ENCODE measurements at places on chromosomes 1 and 21.

GRCh38 chr1:89286549-89287180 is 14.0 kb upstream of the GBP5 start:
- no peak for DNase-seq

DNA sequence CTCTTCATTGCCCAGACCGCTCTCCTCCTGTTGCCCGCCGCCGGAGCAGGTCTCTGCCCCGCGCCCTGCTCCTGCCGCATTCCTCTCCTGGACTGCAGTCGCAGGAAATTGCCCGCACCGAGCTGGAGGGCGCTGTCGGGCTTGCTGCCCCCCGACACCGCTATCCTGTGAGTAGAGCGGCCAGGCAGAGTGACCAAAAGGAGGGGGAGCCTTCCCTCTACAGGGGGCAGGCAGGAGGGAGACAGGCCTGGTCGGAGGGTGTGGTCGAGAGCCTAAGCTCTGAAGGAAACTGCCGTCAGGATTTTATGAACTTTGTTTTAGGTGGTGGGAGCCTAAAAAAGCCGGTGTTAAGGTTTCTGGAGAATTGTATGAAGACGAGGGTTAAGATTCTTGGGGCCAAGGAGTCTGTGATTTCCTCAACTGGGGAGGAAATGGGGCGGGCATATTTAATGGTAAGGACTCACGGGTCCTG is 517 bp downstream of the LRIG2 start:
- no peak for DNase-seq

DNA sequence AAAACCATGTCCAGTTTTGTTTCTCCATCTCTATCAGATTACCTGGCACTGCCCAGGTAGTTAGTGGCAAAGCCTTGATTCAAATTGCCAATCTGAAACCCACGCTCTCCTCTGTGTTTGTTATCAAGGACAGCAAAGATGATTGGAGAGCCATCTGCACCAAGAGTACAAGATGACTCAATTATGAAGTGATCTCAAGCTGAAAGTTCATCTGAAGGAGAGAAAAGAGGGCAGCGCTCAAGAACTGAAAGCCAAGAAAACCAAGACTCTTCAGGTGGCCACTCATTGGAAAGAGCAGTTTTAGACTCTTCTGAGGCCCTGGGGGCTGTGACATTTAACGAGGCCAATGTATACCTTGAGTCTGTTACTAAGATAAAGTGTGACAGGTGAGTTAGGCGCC is 13.8 kb downstream of the RXRG start:
- DNase-seq, result no peak

- DNase-seq, result no peak
These were observed 20.3 kb upstream of the ARF1 start for GRCh38 chr1:228062085-228062791.

DNA sequence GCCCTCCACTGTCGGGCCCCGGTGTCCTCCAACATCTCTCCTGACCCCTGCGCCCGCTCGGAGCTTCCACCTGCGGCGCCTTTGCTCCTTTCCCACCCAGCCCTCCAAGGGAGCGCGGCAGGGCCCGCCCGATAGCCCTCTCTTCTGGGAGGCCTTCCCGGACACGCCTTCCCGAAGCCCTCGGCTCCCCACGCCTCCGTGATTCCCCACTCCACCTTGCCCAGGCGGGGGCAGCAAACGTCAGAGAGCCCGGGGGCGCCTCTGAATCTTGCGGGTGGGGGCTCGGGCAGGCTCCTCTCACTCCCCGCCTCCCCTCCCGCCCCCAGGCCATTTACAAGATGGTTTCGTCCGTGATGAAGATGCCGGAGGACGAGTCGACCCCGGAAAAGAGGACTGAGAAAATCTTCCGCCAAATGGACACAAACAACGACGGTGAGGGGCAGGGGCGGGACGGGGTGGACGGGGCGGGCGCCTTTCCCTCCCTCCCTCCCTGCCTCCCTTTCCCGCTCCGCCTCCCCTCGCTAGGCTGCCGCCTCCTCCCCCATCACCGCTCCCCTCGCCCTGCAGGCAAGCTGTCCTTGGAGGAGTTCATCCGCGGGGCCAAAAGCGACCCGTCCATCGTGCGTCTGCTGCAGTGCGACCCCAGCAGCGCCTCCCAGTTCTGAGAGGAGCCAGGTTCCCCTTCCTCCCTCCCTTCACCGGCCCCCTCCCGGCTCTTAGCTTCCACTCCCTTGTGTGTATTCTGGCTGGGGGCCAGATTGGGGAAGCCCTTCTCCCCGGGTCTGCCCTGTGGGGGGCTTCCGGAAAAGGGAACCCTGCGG is 7.1 kb downstream of the HPCA start:
- DNase-seq, result no peak

DNA sequence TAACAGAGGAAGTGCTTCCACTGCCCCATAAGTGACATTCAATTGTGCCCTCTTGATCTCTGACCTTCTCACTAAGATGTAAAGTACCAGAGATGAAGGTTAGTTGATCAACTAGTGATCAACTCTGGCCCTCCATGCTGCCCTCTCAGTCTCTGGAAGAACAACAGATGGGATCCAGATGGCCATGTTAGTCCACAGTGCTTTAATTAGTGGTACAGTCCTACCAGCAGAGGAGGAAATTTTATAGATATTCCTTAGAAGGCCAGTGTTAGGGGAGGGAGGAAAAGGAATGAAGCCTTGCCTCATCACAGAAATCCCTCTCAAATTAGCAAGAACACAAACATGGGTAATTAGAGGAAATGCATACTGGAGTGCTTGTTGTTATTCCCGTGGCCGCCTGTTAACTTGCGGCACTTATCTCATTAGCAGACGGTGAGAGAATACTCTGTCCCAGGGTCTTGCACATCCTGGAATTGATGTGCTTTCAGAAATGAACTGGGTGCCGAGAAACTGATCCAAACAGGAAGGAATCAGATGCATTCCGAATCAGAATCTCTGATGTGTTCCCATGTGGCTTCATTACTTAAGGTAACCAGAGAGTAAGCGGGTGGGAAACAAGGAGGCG is 91.1 kb upstream of the RGS4 start:
- no peak for DNase-seq

DNA sequence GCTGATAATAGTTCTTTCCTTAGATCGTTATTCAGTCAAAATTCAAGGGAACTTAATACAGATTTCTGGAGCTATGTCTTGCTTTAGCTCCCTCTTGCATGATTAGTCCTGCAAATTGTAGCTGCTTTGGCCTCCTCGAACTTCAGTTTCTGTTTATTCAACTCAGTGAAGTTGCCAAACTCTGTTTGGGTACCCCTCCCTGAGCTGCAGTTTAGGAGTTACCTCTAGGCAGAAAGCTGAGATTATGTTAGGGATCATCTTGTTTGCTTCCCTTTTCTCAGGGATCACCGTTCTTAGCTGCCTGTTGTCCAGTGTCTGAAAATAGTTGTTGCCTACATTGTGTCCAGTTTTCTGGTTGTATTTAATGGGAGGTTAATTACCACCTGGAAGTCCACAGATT is 43.5 kb downstream of the SNX27 start:
- no peak for DNase-seq

GRCh38 chr1:171196351-171196750 is 11.3 kb downstream of the FMO2 start:
- no peak for DNase-seq

DNA sequence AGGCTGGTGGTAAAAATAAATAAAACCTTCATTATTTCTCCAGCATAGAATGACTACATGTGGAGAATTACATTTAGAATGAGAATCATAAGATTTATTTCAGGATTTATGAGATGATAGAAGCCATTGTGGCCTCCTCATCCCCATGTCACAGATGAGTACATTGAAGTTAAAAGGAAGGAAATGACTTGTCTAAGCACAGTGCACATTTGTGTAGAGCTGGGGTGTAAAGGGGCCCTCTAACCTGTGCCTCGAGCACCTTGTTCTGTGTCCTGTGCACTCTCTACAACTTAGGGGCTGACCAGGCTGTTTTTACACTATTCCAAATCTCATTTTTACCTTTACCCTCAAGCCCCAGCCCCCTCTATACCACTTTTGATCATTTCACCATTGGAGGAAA is 179.4 kb downstream of the RHOU start:
- no peak for DNase-seq

DNA sequence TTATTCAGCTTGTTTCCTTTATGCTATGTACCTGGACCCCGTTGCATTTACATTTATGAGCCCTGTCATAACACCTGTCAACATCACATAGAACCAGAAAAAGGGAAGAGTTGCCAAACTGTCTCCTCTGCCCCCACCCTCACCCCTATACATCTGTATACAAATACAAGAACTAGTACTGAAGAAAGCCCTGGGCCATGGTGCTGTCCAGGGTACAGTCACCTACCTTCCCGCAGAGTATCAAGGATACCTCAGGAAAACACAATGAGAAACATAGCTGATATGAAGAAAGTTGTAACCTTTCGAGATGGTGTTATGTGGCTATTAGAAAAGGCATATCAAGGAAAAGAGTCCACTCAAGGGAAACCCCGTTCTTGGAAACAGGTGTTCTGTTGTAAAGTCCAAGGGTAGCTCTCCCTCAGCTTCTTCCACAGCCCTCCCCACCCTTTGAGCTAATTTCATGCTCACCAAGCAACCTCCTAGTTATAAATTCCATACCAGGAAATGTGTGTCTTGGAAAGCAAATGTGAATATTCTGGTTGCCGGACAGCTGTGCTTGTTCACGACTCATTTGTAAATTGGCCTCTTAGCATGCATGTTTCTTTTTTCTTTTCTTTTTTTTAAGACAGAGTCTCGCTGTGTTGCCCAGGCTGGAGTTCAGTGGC is 16.7 kb upstream of the AVPR1B start:
- DNase-seq, result no peak

GRCh38 chr1:215631489-215631888 is 64.4 kb downstream of the KCTD3 start:
- DNase-seq, result no peak

DNA sequence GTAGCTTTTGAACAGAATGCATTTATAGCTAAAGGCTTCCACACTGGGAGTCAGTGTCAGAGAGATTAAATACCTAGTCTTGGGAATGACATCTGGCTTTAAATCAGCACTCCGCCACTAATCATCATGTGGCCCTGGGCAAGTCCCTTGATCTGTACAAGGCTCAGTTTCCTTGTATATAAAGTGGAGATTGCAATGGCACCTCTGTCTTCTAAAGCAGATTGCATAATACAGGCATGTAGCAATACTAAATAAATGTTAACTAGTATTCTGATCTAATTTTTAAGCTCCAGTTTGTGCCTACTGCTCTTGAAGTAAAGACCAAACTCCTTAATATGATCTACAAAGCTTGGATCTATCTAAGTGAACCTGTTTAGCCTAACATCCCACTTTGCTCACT is 249.4 kb downstream of the PLPP3 start:
- DNase-seq, result no peak

DNA sequence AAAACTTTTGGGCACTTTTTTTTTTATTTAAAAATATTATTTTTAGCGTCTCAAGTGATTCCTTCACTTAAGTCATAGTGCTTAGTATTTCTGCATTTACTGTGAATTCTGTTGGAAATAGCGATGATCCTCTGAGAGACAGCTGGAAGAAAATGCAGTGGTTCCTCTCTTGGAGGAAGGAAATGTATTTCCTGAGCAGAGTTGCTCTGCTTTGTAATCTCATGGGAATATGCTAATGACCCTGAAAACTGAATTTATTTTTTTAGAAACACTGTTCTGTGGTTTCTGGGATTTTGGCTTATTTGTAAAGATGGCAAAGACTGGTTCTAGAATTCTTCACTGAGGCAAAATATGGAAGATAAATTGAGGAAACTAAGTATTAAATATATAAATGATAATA is 88.9 kb downstream of the NTNG1 start:
- DNase-seq, result peak; percentile 90

GRCh38 chr1:224052772-224053171 is 61.1 kb upstream of the FBXO28 start:
- DNase-seq, result no peak

DNA sequence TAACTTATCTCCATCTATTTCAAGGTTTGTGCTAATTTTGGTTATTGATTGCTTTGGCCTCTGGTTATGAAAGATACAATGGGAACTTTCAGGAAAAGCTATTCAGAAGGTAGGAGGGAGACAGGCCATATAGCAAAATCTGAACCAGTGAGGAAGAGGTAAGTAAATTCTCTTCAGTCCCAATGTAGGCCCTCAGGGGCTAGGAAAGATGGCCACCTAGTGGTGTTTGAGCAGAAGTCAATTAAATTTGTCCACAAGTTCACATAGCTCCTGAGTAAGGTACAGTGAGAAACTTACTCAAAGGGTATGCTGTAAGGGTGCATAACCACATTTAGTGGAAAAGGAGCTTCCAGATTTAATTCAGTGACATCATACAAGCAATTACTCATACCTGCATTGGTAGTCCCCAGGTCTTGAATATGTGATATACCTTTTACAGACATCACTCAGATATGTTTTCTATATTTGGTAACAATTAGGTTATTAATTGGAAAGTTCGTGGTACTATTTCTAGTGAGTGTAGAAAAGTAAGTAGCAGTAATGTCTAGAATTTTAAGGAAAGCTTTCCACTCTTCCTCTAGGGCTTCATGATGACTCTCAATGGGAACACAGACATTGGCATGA is 21.4 kb upstream of the FMO1 start:
- peak; percentile 64 for DNase-seq

DNA sequence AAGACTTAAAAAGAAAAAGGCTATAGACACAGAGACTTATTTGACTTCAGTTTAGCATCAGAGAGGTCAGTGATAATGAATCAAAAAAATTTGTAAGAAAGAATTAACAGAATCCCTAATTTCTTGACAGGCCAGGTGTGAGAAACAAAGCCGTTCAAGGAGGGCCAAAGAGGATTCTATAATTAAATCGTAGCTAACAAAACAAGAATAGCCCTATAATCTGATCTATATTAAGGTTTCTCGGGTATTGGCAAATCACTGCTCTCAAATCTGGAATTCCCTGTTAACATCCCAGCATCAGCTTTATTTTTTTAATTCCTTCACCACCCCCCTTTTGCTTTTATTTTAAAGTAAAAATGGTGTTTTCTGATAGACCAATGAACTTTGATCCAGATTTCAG is 60.3 kb downstream of the PUM1 start:
- no peak for DNase-seq

DNA sequence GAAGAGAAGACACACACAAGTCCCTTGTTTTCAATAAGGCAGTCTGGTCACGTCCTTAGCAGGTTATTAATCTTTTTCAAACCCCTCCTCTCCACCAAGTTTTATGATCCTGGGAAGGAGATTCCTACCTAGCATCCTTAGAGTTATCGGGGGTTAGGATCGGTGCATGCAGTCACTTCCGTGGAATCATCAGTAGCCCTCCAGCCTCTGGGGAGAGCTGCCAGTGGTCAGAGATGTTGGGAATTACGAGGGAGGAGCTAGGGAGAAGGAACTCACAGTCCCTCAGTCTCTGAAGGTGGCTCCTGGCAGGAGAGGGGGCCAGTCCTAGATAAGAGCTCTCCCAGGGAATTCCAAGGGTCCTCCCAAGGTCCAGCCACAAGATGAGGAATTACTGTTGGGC is 57.7 kb upstream of the ATP5PO start:
- DNase-seq, result no peak
